ENCODE measurements at places on chromosomes 2 and 18.

GRCh38 chr2:174176898-174177297, 71.4 kb downstream of the OLA1 start:
- peak; percentile 43 for DNase-seq

DNA sequence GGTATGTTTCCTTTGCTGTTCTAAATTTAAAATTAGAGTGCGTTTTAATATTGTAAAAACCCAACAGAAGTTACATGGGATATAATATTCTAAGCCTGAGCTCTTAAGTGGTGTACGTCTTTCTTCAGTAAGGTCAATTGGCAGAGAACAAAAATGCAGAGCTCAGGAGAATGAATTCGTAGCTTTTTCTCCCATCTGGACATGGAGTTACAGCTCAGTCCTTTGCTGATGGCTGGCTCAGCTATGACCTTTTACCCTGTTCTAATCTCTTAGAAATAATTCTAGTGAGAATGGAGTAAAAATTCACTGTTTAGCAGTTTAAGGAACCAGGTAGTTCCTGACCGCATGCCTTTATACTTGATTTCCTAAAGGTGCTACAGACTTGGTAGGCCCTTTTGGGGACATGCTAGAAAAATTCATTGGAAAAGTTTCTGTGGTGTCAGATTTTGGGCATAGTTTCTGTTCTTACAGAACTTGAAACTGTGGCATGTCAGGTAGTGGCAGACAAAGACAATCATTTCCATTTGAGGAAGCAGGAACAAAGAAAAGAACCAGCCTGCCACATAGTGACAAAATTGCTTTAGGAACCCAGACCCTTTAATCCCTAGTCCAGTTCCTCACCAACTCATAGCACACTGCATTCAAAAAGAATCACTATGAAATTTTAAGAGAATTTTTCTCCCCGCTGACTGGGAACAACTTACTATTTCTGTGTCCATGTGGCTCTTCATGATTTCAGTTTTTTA, 566.8 kb upstream of the ZNF804A start:
- no peak for DNase-seq

DNA sequence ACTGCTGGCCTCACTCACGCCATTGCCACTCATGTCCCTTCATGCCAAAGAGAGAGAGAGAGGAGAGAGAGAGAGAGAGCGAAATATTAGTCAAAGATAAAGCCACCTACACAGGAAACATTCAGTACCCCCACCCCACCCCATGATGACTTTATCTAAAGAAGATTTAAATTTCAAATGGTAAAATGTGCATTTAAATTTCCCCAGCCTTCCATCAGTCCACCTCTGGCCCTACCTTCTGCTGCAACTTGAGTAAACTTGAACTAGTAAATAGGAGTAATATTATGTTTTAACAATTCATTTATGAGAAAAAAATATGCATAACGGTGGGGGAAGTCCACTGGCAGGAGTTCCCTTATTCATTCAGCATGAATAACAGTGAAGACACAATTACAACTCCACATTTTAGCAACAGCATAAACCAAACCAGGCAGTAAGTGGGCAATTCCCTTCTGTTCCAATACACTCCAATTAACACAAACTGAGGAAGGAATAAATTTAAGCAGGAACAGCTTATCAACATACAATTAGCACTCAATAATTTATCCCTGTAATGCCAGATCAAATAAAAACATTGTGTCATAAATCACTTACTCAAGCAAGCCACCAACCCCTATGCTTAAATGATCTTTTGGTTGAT, 264.2 kb downstream of the LNPK start:
- DNase-seq = no peak

DNA sequence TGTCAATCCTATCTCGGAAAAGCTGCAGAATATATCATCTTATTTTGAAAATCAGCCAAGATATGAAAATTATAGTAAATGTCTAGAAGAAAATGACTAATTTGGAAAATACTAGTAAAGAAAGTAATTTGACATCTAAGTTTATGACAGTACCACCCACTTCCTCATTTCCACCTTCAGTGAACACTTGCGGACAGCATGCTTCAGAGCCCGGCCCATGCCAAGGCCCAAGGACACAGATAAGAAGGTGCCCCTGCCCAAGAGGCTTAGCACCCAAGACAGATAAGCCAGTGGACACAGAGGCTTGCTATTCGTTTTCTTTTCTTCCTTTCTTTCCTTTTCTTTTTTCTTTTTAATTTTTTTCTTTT, 4.8 kb upstream of the KCNG2 start:
- DNase-seq = no peak

DNA sequence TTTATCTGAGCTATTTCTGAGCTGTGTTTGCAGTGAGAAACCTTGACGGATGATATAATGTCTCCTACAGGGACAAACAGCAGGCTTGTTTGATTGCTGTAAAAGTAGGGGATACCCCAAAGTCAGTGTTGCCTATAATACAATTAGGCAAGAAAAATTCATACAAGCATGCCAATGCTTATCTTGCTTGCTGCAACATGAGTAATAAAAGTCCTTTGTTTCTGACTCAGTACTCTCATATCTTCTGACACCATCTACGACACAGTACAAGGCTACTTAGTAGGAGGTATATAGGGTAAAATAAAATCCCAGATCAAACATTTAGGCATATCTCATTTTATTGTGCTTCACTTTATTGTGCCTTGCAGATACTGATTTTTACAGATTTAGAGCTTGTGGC, 33.0 kb downstream of the ERBB4 start:
- no peak for DNase-seq

DNA sequence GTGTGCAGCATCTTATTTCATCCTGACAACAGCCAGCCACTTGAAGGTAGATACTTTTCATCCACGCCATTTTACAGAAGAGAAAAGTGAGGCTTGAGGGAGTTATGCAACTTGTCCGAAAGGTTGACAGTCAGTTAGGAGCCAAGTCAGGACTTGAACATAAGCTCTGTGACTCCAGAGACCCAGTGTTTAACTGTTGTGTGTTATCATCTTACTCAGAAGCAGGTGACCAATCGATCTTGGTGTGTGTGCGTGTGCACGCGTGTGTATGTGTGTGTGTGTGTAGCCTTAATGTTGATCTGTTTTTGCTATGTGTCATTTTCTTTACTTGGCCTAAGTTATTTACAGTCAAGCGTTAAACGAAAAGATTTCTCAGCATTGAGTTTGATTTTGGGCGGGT, 22.0 kb downstream of the DRC1 start:
- no peak for DNase-seq

DNA sequence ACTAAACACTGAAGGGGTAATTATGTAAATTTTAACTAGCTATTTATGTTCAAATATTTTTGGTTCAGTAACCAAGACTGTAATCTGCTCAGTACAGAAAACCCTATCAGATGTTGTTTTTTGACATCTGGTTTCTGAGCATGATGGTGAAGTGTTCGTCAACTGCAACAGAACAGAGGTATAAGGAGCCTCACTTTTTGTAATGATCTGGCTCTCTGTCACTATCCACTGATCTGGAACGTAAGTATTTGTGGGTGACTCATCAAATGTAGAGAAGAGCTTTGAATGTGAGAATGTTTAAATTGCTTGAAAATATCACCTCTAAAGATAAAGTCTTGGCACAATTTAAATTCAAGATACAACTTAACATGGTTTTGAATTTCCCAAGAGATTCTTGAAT, 213.6 kb upstream of the FAM98A start:
- DNase-seq = no peak

- no peak for DNase-seq
These were observed 42.6 kb downstream of the NFATC1 start for GRCh38 chr18:79438089-79438897.

DNA sequence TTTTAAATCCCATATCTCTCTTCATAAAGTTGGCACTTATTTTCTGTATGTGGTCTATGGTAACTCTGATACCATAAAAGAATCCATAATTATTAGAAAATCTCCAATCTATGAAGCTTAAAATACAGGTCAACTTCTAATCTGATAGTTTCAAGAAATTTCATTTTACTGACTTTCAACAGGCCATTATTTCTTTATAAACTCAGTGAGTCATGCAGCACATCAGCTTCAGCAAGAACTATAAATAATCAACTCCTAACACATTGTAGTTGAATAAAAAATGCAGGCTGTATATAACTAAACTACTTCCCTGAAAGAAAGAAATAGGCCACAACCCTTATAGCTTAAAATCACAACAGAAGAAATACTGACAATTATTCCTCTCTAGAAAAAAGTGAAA, 204.3 kb upstream of the CCDC150 start:
- DNase-seq = no peak

- DNase-seq = no peak
These were observed 151.5 kb downstream of the GULP1 start for GRCh38 chr2:188443207-188443606.

- DNase-seq = no peak
These were observed 23.7 kb upstream of the WIPF1 start for GRCh38 chr2:174621323-174621722.

DNA sequence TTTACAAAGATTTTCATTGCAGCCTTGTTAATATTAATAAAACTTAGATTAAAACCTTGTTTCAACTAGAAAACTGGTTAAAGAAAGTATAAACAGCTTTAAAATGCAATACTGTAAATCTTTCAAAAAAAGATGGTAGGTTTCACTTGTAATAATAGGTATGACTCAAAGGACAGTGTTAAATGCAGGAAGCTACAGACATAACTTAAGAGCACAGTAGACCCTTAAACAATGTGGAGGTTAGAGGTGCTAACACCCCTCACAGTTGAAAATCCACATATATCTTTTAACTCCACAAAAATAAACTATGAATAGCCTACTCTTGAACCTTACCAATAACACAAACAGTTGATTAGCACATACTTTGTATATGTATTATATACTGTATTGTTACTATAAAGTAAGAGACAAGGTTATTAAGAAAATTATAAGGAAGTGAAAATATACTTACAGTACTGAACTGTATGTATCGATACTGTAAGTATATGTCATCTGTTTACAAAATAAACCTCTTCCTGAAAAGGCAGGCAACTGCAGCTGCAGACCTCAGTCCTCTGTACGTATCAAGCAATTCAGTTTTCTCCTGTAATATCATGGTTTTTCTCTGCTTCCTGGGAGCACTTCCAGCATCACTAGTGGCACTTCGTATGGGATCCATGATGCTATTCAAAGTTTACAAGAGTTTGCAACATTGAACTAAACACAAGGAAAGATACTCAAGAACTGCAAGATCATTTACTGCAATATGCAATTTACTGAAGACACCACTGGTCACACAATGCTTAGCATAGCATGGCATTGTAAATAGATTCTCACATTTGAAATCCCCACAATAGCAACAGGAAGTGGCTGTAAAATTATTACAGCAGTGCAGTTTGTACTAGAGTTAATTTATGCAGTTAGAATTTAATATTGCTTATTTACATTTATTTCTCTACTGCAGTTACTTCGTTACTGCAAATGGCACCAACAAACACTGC, 610.5 kb upstream of the LRRTM4 start:
- no peak for DNase-seq

GRCh38 chr2:162661618-162662017, 176.9 kb downstream of the KCNH7 start:
- DNase-seq = no peak

DNA sequence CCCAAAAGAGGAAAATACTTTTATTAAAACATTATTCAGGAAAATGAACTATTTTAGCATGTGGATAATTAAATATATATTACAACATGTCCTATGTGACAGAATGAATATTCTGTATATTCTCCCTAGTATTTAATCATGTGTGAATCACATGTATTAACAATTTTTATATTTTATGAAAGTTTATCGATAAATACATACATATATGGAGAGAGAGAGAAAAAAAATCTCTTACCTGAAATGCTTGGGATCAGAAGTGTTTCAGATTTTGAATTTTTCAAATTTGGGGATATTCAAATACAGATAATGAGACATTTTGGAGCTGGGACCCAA, 228.6 kb upstream of the RBBP8 start:
- DNase-seq = no peak

DNA sequence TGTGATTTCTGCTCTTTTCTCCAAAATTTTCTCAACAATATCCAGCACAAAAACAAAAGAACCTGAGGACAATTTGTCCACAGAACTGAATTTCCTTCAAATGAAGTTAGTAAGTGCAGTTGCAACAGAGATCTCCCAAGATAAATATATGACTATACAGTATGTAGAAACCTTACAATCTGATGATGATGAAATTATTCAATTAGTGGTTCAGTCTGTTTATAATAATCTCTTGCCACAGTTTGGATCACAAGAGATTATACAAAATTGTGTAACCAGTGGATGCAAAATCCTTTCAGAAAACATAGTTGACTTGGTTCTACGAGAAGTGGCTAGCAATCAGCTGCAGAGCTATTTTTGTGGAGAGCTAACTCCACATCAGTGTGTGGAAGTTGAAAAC, 68.7 kb downstream of the FSIP2 start:
- no peak for DNase-seq

Measured in NCI-H2029 treated with DMSO at 0.1 percent for 48 hours (cell line).